Mesenchymal stem cell (in vitro differentiated cells and primary cell): ENCODE measurements at places on chromosomes 2 and 18.
A peak's percentile ranks its signal among the peaks of the same experiment; 100 is the strongest.

DNA sequence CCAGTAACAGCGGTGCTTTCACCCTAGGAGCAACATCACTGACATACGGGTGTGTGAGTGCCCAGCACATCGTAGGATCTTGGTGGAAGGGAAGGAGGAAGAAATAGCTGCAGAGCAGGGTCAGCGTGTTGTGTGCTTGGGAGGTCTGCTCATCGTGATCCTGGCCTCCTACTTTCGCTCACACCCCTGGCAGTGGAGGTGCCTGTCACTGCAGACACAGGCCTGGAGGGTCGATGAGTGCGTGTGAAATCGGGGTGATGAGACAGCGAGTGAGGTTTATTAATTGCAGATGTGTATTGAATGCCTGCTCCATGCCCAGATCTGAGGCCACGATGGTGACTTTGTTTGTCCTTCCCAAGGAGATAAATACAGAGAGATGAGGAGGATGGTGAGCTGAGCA is 126.1 kb downstream of the NCK2 start:
- H3K27me3 ChIP-seq: no peaks in the 10 kb centered on the region
- H3K4me3 ChIP-seq: no peak overlapping the region
- no peak overlapping the region for H3K27ac ChIP-seq
- H3K36me3 ChIP-seq: no peaks in the 10 kb centered on the region

DNA sequence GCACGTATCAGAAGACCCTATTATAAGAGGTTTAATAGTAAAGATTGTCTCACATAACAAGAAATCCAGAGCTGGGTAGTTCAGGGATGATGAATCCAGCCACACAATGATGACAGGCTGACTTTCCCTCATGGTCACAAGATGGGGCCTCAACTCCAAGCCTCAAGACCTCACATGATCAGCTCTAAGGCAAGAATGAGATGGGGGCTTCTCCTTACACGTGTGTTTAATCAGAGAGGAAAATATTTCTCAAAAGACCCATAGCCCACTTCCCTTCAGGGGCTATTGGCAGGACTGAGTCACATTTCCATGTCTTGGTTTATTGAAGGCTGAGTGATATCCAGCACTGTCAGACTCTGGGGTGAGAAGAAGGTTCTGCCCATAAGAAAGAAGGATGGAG is 100.2 kb upstream of the FOSL2 start:
- no peaks in the 10 kb centered on the region for H3K36me3 ChIP-seq
- no peak overlapping the region for H3K27ac ChIP-seq
- no peak overlapping the region for H3K4me3 ChIP-seq
- H3K4me1 ChIP-seq: peaks cover 7% of the 10 kb centered on the region

- H3K4me1 ChIP-seq: peaks cover 12% of the 10 kb centered on the region
- no peaks in the 10 kb centered on the region for H3K27me3 ChIP-seq
- no peak for DNase-seq
- H3K4me3 ChIP-seq: no peak overlapping the region
- no peak overlapping the region for H3K27ac ChIP-seq
Measured at GRCh38 chr2:28688818-28689217, 62.8 kb upstream of the PPP1CB start.

DNA sequence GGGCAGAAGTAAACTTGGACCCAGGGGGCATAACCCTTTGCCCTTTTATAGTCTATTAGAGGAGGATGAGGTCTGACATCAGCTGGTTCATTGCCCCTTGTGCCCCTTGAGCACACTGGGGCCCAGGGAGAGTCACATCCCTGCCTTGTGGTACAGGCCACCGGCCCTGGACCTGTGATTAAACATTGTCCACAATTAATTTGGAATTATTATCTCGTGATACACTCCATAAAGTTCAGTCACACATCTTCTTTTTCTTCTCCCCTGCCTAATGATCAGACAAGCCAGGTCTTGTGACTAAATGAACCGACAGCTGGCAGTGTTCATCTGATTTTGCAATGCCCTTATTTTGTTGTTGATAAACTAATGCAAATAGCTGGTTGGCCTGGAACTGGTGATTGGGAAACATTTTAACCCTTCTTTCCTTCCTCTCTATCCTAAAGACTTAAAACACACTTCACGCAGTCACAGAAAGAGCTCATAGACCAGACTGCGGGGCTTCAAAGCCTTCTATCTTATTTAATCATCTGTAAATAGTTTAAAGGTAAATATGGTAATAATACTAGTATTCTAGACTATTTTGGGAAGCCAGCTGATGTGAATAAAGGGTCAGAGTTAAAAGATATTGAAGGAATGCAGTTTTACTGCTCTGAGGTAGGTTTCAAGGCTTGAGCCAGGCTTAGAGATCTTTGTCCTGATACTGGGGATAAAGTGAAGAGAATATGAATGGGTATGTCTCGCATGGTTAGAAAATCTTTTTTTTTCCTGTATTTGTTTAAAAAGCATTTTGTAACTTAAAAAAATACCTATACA is 13.4 kb downstream of the IL1R1 start:
- H3K4me3 ChIP-seq: no peak overlapping the region
- no peaks in the 10 kb centered on the region for H3K4me1 ChIP-seq
- peaks cover 17% of the 10 kb centered on the region for H3K36me3 ChIP-seq
- no peak overlapping the region for H3K27ac ChIP-seq
- no peaks in the 10 kb centered on the region for H3K27me3 ChIP-seq

DNA sequence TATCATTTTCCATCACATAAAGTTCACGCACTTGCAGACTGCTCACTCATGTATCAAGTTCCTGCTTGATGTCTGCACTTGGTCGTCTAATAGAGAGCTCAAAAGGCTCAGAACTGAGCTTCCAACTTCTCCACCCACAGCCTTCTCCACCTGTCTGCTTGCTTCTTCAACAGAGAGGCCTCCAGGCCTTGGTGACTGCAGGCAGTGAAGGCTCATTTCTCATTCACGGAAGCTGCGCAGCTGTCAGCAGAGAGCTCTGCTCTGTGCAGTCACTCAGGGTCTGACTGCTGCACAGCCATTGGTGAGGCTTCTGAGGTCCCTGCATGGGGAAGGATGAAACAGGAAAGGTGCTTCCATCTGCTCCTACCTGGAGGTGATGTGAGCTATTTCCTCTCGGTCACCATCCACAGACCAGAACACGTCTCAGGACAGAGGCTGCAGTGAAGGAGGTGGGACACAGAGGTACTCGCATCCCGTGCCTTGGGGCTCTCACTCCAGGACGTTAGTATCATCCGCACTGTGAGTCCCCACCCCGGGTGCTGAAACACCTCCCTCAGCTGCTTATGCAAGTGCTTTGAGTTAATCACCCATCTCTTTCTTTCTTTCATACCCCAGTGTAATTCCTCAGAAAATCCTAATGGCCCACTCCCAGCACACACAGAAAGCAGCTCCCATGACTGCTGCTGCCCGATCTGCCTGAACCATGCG is 126.2 kb downstream of the TMEM18 start:
- no peaks in the 10 kb centered on the region for H3K36me3 ChIP-seq
- DNase-seq: no peak
- H3K4me1 ChIP-seq: no peaks in the 10 kb centered on the region

DNA sequence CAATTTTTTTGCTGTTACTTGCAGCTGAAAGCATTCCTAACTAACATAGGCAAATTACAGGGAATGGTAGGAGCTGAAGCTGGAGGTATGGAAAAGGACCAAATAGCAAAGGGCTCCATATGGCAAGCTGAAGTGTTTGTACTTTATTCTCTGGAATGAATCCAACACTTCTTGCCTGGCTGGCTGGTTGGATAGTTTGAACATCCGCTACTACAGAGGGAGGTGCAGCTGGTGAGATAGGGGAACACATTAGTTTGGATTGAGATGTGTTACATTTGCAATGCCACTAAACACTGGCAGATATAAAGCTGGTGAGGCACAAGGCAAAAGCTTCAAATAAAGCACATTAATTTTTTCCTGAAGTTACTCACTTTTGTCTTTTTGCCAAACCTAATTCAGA is 291.5 kb downstream of the SP3 start:
- no peak for DNase-seq
- no peak overlapping the region for H3K4me3 ChIP-seq
- H3K36me3 ChIP-seq: no peaks in the 10 kb centered on the region
- no peak overlapping the region for H3K27ac ChIP-seq

GRCh38 chr2:234427081-234428061 is 69.5 kb downstream of the ARL4C start:
- H3K4me1 ChIP-seq: peaks cover 13% of the 10 kb centered on the region
- DNase-seq: peak; percentile 66
- no peaks in the 10 kb centered on the region for H3K27me3 ChIP-seq
- no peaks in the 10 kb centered on the region for H3K36me3 ChIP-seq

- H3K4me3 ChIP-seq: no peak overlapping the region
- H3K27ac ChIP-seq: no peak overlapping the region
- peaks cover 7% of the 10 kb centered on the region for H3K4me1 ChIP-seq
- peaks cover 17% of the 10 kb centered on the region for H3K36me3 ChIP-seq
Measured at GRCh38 chr2:9280224-9280623, 73.6 kb downstream of the ASAP2 start.

DNA sequence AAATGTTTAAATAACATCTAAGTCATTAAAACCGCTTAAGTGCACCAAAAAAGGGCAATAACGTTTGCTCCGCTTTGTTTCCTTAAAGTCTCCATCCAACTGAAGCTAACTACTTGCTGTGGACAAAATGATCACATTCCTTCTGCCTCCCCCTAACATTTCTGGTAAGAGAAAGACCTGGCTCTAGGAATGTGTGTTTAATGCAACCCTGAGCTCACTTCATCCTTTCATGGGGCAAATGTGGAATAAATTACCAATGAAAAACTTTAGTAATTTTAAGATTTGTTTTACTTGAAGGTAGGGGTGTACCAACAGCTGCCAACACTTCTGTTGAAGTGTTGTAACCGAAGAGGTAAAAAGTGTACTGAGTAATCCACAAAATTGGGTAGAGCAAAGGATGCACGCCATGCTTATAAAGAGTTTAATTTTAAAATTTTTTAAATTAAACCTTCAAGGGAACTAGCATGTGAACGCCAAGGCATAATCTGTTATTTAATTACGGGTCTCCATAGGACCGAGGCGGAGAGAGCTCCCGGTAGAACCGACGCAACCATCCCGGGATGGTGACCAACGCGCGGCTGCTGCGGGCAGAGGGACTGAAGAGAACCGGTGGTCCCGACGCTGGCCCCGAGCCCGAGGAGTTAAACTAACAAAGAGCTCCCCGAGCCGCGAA is 1.1 kb downstream of the HNRNPLL start:
- peak; percentile 47 for DNase-seq
- peak overlapping the region; percentile 79 for H3K4me3 ChIP-seq
- H3K4me1 ChIP-seq: peaks cover 8% of the 10 kb centered on the region
- no peaks in the 10 kb centered on the region for H3K27me3 ChIP-seq
- H3K36me3 ChIP-seq: no peaks in the 10 kb centered on the region

DNA sequence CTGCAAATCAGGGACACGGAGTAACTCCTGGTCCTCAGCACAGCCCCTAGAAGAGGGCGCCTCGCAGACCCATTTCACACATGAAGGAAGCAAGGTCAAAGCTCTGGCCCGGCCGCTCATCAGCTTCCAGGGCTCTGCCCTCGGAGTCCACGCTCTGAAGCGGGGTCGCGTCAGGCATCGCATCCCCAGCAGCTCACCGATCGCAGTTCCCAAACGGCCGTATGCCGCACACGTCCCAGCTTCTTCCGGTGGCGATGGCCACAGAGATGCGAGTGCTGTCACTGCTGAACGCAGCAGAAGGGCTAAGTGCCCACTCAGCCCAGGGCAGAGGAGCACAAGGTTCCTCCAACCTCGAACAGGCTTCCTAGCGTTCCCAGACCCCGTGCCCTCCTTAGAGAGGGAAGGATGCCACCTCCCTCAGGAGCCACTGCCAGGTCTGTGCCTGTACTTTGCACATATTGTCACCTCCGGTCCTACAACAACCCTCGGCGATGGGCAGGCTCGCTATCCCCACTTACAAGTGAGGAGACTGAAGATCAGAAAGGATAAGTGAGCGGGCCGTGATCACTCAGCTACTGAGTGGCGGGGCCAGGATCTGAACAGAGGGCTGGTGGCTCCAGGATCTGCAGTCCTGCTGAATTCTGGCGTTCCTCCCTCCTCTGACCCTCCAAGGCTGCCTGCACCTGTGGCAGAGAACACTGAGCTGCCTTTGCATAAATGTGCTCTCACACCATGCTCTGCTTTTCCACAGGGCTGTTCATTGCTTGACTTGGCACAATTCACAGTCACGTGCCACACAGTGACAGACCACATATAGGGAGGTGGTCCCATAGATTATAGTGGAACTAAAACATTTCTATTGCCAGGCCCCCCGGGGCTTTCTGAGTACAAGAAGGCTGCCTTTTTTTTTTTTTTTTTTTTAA is 71.4 kb downstream of the COPS8 start:
- H3K36me3 ChIP-seq: no peaks in the 10 kb centered on the region
- peak overlapping the region; percentile 81 for H3K27ac ChIP-seq
- no peak overlapping the region for H3K4me3 ChIP-seq
- no peak for DNase-seq

DNA sequence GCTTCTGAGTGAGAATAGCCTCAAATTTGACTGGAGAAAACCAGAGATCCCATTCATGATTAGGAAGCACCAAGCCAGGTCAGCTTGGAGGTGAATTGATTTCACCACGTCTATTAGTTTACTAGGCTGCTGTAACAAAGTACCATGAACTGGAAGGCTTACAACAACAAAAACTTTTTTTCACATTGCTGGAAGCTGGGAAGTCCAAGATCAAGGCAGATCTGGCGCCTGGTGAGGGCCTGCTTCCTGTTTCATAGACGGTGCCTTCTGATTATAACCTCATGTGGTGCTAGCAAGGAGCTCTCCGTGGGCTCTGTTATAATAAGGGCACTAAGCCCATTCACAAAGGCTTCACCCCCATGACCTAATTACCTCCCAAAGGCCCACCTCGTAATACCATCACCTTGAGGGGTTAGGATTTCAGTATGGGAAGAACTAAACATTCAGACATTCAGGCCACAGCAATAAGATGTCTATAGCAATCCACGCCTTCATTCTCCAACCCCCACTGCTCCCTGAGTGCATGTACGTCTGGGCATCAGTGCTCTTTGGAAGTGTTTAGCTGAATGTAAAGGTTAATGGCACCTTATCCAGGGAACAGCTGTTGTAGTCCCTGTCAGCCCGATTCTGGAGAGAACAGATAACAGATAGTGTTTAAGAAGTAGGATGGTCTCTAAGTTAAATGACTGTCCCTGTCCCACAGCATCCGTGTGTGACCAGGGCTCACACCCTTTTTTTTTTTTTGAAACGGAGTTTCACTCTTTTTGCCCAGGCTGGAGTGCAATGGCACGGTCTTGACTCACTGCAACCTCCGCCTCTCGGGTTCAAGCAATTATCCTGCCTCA is 89.2 kb downstream of the SOCS6 start:
- H3K4me3 ChIP-seq: no peak overlapping the region
- no peaks in the 10 kb centered on the region for H3K36me3 ChIP-seq
- peaks cover 5% of the 10 kb centered on the region for H3K4me1 ChIP-seq
- DNase-seq: no peak
- no peaks in the 10 kb centered on the region for H3K27me3 ChIP-seq

GRCh38 chr2:25831746-25832449 is 46.4 kb downstream of the ASXL2 start:
- peaks cover 23% of the 10 kb centered on the region for H3K36me3 ChIP-seq
- no peak overlapping the region for H3K4me3 ChIP-seq
- peaks cover 7% of the 10 kb centered on the region for H3K4me1 ChIP-seq
- H3K27ac ChIP-seq: no peak overlapping the region
- no peak for DNase-seq
- H3K27me3 ChIP-seq: no peaks in the 10 kb centered on the region
